ENCODE measurements at places on chromosomes 11 and 22.

DNA sequence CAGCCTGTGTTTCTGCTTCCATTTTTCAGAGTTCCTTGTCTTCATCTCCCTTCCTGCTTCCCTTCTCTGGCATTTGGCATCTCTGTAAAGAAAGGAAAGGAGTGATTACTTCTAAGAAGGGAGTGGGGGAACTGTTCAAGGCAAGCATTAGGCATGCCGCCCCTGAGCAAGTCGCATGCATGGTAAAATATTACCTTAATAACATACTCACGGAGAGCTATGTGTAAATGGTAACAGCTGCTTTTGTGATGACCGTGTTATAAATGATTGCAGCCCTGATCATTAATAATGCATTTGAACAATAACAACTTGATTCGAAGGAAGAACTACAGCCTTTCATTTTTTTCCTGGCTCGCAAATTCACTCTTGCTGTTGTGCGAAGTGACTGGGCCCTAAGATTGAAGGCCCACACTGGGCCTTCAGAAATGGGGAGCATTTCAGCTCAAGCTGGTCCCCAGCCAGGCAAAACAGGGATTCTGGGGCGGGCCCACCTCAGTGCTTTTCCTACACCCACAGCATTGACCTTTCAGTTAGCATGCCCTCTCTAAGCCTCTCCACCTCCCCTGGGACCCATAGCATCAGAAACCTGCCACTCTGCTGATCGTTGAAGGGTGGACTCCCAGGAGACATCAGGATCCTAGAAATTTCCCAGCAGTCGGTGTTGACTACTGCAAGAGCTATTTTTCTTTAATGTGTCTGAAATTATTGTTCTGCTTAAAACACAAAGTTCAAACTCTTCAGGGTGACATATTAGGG lies 263.0 kb upstream of the CADM1 start:
- no peak for DNase-seq

- DNase-seq: peak; percentile 89
Measured at GRCh38 chr11:65988791-65989592, 13.0 kb downstream of the EIF1AD start.

DNA sequence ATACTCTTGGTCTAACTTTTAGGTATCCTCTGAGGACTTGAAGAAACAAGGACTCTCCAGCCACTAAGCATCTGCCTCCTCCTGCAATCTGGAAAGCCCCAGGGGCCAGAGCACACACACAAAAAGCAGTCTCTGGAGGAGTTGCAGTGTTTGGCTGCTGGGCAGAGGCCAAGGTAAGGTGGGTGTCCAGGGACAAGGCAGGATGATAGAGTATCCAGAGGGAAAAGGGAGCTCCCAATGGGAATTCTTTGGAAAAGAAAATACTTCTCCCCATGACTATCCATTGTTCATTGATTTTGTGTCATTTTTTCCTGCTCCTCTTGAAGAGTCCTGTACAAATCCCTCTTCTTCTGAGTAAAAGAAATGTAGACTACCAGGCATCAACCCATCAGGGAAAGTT lies at the start of gene OR52I2:
OR52I2 (plus strand) TSS at position 301 of the 400 bp plus-strand sequence.
- DNase-seq: no peak

DNA sequence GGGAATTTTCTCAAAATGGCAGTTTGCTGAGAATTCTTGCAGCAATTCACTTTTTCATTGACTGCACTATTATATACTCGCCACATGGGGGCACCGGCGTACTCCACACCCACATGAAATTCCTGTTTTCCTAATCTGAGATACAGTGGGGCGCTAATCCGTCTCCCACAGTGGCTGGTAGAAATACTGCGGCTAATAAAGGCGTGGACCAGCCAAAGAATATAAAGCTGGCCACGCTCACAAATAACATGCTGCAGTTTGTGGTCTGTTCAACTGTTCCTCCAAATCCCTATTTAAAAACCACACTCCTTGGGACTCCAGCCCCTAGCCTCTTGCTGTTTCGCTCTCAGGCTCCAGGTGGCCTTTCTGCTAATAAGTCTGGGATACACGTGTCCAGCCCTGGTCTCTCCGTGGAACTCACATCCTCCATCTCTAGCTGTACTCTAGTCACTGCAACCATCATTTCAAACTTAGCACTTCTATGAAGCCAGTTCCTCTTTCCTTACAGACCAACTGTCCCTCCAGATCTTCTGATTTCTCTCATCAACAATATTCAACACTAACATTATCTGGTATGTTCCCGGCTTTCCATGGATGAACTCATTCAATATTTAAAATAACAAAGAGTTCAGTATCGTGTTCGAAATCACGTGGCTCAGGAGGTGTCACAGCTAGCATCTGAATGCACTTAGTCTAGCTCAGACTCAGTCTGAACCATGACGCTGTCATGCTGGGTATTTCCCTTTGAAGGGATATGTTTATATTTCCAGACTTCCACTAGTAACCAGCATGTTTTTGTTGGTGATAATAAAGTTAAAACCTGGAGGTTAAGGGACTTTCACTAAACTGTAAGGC lies 22.0 kb downstream of the TBRG1 start:
- DNase-seq: peak; percentile 19

- no peak for DNase-seq
Measured at GRCh38 chr22:38132794-38133193, 22.3 kb upstream of the BAIAP2L2 start.

- no peak for DNase-seq
Measured at GRCh38 chr11:35765211-35765610, 102.6 kb downstream of the TRIM44 start.

GRCh38 chr11:90564531-90564930 lies 341.7 kb upstream of the CHORDC1 start:
- DNase-seq: no peak

- no peak for DNase-seq
Measured at GRCh38 chr11:17792161-17792560, 57.6 kb downstream of the KCNC1 start.

DNA sequence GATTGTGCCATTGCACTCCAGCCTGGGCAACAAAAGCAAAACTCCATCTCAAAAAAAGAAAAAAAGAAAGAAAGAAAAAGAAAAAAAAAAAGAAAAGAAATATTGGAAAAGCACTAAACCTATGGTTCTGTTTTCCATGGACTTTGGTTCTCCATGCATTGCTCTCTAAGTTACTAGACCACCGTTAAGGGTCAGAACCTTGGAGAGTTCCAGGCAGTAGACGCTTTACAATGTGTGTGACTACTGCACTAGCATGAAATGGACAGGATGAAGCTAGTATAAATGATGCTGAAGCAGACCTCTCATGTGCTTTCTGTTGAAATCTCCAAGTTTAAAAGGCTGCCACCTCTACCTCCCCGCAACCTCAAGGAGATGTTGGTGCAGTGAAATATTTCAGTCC lies 63.5 kb downstream of the SIK2 start:
- DNase-seq: no peak

GRCh38 chr22:37167176-37167980 lies 17.7 kb upstream of the IL2RB start:
- DNase-seq: no peak

- no peak for DNase-seq
Measured at GRCh38 chr11:46322759-46323158, 24.5 kb upstream of the DGKZ start.

DNA sequence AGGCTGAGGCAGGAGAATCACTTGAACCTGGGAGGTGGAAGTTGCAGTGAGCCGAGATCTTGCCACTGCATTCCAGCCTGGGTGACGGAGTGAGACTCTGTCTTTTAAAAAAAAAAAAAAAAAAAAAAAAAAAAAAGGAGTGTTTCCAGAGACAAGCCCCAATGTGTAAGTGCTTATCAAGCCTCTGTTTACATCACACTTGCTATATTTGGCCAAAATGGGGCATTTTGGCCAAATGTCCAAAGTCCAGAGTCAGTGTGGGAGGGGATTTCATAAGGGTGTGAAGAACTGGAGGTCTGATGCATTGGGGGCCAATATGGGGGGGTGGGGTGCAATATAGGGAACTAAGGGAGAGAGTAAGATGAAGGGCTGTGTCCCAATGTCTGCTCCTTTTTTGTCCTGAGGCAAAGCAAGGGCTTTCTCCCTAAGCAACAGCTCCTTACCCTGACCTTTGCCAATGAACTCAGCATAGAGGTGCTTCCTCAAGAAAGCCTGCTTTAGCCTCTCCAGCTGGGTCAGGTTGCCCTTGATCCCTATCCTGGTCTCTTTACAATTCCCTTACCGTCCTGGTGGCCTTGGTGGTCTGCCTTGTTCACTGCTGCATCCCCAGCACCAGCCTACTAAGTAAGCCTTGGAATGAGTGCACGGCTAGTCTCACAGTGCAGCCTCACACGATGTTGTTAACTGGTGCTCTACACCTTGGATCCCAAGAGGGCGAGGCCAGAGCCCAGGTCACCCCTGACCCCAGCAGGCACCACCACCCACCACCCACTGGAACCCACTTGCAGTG lies 14.1 kb upstream of the BCR start:
- DNase-seq: no peak

- peak; percentile 63 for DNase-seq
Measured at GRCh38 chr22:42287174-42287890, 16.9 kb upstream of the TCF20 start.

Data from GDM1 (cell line).